ENCODE measurements at places on chromosomes 5 and 9.

GRCh38 chr5:88826646-88827585 is 56.1 kb downstream of the MEF2C start:
- ATAC-seq: no peak

- ATAC-seq: no peak
Measured at GRCh38 chr9:22175972-22176545, 167.0 kb upstream of the CDKN2B start.

GRCh38 chr5:146365618-146366017 is 27.0 kb downstream of the POU4F3 start:
- ATAC-seq: no peak

GRCh38 chr5:27267209-27267824 is 228.9 kb upstream of the CDH9 start:
- ATAC-seq: no peak

DNA sequence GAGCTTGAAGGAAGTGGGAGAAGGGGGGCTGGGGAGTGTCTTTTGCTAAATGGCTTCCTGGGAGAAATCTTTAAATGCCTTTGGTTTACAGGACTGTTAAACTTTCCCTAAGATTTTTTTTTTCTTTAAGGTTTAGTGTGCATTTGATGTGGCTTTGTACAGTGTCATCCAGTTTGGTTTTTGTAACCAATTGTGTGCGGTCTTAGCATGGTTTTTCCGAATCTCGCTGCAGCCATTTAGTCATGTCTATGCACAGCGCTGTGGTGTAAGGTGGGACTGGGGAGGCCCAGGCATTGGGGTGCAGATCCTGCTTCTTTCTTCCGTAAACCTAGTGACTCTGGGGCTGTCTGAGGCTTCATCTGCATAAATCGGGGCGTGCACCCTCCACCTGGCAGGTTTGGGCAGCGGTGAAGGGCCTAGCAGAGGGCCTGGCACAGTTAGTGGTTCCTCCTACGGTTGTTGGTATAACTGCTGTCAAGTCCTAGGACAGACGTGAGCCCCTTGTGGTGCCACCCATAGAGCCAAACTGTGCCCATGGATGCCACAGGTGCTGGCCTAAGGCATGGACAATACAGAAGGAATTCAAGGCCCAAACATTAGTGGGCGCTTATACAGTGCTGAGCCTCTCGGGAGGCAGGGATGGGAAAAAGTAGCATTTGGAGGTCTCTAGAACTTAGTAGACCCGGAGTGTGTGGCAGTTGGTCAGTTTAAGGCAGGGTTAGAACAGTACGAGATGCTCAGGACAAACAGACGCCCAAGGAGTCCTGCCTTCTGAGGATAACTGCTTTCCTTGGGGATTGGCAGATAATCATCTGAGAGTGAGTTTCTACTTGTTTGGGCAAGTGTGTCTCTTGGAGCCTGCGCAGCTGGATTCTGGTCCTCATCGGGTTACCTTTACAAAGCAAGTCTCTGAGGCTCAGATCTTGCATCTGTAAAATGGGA is 1.5 kb downstream of the PRRC2B start:
- no peak for ATAC-seq

GRCh38 chr9:18874069-18874468 is 158.9 kb downstream of the SAXO1 start:
- no peak for ATAC-seq

DNA sequence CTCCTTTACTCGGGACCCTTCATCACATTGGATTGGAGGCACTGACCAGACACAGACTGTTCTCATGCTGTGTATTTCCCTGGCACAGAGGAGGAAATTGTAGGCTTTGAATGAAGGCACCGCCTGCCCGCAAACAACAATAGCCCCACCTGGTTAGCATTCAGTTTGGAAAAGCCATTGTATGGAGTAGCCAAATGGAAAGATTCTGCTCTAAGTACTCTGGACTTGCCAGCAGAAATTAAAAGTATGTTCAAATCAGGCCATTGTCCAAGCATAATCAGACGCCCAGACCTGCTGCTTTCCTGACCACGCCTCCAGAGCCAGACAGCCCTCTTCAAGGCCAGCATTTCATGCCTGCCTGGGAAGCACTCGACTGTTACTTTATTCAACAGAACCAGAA is 8.0 kb upstream of the SEMA4D start:
- ATAC-seq: peak; percentile 44

- no peak for ATAC-seq
Measured at GRCh38 chr9:131496844-131497405, 5.8 kb upstream of the POMT1 start.

- no peak for ATAC-seq
Measured at GRCh38 chr5:103519550-103519949, 43.0 kb downstream of the NUDT12 start.

All from motor neuron (in vitro differentiated cells).